ENCODE measurements at places on chromosomes 16 and 17. TPM values are rescaled to one million over a fixed set of nuclear protein-coding genes. Genes with fewer than 3 reads are reported as not detected.
A peak's percentile ranks its signal among the peaks of the same experiment; 100 is the strongest.

DNA sequence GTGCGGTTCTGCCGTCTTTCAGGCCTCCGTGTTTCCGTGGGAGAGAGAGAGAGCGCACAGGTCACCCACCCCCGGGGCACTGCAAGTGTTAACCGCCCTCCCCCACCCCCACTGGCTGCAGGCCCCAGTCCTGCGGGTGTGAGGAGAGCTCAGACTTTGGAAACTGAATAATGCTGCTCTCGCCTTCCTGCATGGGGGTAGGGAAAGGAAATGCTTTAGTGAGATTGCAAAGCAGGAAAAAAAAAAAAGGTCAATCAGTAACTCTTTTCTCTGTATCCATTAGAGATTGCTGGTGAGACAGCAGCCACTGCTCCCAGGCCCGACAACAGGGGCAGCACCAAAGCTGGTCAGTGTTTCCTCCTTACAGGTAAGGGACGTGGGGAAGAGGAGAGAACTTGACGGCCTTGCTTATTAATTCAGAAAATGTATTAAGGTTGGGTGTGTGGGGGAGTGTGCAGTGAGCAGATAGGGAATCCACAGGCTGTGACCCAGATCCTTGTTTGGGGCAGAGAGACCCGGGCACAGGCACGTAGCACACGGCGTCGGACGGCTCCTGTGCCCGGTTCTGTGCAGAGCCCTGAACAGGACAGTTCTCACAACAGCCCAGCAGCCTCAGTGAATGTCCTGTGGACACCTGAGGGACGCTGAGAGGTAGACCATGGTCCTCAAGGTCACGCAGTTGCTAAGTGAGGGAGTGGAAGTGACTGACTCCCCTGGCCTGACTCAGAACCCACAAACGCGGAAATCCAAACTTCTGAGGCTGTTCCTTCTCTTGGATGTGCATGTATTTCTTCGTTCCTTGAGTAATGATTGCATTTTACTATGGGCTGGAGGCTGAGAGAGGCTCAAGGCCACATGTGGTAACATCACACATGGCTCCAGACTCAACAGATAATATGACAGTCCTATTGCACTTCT is 156.5 kb downstream of the FOXL1 start:
- DNase-seq, result no peak

DNA sequence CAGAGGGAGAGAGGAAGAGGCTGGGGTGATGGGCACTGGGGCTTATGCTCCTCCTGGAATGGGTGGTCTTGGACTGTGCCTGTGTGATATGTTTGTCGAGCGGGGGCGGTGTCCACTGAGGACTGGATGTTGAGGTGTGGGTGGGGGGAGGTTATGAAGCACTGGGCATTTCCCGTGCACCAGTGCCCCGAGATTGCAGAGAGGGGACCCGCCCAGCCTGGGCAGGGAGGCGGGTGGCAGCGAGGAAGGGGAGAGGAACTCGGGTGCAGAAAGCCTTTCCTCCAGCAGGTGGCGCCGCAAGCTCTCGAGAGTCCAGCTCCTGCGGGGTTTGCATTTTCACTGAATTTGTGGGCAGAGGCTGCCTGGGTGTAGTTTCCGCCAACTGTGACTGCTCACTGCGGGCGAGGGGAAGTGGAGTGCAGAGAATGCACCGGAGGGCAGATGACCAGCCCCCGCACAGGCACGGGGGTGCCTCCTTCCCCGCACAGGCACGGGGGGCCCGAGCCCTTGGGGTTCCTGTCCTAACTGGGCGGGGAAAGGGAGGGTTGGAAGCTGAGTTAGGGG is 190.6 kb downstream of the SEC14L1 start:
- DNase-seq, result no peak

- no peak for DNase-seq
These were observed 185.4 kb downstream of the ABCC12 start for GRCh38 chr16:47970291-47970931.

GRCh38 chr17:17783116-17783824 is 53.5 kb downstream of the SREBF1 start:
- DNase-seq, result no peak

GRCh38 chr17:59838052-59838916 is 54.5 kb downstream of the TUBD1 start:
- no peak for DNase-seq

- peak; percentile 66 for DNase-seq
These were observed 426.7 kb upstream of the MAF start for GRCh38 chr16:80027007-80027965.

Gene TMEM235
- total RNA-seq, result not detected

- no peak for DNase-seq
These were observed 335.7 kb downstream of the SEC14L1 start for GRCh38 chr17:77476498-77476897.

Gene GPR179
- 0.03 TPM for total RNA-seq

Gene KRTAP3-1
- not detected for total RNA-seq

DNA sequence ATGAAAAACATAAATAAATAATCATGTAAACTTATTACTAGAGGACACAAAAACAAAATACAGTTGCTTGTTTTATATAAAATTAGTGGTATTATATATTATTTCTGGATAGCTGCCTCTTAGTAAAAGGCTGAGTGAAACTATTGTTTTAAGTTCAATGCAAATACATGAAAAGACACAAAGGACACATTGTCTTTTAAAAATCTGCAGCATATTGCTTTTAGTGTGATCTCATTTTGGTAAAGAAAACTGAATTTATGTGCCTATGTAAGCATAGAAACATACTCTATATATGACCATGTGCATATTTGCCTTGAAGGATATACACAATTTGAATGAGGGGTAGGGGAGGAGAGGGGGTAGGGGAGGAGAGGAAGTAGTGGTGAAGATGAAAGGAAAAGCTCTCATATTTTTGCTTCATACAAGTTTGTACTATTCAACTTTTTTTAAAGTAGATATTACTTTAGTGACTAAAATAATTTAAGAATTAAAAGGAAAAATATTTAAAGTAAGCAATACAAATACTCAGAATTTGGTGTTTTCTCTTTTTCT is 5.8 kb downstream of the ABCA10 start:
- no peak for DNase-seq

DNA sequence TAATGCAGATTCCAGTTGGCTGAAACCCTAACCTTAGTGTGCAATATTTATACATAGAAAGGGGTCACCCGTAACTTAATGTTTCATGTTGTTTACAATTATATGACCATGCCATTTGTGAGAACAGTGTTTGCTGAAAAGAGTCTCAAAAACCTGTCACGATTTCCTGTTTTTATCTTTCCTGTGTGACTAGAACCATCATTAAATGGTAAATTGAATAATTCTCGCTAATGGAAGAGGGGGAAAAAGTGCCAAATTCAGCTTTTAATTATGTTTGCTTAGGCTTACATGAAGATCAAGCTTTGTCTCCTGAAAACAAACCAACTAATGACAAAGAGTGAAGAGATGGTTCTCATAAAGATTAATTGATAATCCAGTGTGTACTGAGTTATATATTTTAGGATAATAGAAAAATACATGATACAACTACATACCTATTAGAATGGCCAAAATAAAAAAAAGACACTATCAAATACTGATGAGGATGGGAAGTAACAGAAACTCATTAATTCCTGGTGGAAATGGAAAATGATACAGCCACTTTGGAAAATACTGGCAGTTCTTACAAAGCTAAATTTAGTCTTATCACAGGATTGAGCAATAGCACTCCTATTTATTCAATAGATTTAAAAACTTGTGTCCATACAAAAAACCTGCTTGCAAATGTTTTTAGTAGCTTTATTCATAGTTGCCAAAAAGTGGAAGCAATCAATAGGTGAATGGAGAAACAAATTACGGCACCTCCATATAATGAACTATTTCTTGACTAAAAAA is 141.7 kb downstream of the CDK5R1 start:
- DNase-seq, result no peak

Gene CD300LB
- total RNA-seq, result not detected

- no peak for DNase-seq
These were observed 7.0 kb upstream of the UBE2Z start for GRCh38 chr17:48901241-48901640.

DNA sequence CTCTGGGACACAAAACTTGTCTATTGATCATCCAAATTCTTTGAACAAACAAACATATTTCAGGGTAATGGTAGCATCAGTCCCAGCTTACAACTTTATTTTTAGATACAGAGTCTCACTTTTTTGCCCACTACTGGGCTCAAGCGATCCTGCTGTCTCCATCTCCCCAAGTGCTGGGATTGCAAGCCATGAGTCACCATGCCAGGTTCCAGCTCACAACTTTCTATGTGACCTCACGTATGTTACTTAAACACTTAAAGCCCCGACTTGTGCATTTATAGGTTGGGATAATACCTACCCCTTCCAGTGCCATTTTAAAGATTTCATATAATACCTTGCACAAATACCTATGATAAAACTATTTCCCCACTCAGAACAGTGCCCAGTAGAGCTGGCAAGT is 42.0 kb upstream of the KSR1 start:
- no peak for DNase-seq

GRCh38 chr16:56898847-56899246 is 33.1 kb upstream of the HERPUD1 start:
- DNase-seq, result no peak

Gene IL34
- total RNA-seq, result 5.8 TPM

Gene BCAR1
- total RNA-seq, result 120 TPM

DNA sequence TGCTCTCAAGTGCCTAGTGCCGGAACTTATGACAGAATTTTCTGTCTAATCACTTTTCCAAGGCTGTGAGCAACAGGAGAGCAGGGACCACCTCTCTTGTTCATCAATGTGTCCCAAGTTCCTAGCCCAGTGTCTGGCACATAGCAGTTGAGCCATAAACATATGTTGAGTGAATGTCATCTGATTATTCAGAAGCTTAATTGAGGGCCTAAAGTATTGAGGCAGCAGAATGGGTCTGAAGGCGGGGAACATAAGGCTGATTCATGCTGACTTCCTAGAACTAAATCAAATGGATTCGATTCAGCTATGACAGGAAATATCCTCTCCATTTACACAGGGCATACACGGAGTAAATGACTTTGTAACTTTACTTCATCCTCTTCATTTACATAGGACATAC is 438.0 kb upstream of the ZFHX3 start:
- no peak for DNase-seq

DNA sequence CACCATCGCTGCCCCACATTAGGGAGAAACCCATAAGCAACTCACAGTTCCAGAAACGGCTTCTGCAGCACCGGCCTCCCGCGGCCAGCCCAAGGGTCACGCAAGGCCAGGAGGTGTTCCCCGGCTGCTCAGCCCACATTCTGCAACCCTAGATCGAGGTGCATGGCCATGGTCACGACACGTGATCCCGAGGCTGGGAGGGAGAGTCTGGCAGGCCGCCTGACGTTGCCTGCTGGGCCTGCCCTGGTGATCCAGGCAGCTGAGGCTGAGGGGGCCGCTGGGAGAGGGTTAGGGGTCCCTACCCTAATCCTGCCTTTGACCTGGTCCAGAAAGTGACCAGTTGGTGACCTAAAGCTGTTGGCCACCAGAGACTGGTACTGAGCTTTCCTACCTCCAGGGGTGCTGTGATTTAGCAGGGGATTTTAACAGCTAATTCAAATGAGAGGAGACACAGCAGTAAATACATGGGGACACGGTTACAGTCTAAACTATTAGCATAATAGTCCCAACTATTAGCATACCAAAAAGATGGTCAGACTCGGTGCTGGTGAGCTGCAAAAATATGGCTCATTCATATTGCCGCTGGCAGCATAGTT is 97.4 kb upstream of the CIBAR2 start:
- DNase-seq, result no peak

GRCh38 chr17:41008811-41009210 is at the start of gene KRTAP3-1:
Gene KRTAP3-1, minus strand, starts transcription at chr17:41009128. Its CDS starts 54 bp downstream, at chr17:41009074.
- no peak for DNase-seq

DNA sequence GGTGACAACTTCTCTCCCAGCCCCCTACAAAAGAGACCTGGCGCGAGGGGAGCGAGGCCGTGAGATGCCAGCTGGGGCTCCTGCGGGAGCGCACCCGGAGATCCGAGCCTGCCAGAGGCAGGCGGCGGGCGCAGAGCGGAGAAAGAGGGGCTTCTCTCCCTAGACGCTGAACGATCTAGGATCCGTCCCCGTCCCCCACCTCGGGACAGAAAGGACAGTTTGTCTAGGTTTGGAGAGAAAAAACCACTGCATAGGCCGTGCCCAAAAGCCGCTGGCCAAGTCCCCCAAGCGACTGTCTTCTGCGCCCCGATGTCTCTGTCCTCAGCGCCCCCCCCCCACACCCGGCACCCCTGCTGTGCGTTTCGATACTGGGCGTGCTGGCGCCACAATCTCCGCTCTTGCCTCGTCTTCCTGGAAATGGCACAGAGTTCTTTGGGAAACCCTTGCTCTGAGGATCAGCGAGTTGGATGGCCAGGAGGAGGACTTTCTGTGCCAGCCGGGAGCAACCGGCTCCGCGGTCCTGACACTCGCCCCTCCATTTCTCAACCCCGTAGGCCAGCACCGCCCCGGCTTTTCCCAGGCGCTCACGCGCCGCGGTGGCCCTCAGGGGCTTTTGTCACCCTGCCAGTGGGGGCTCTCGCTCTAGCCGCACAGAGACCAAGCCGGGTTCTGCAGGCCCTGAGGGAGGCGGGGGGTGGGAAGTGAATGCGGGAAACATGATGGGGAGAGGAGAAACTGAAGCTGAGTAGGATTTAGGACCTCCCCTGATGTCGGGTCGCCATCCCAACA is 1.0 kb downstream of the SSTR2 start:
- DNase-seq, result no peak

Gene ZNF629
- 19.2 TPM for total RNA-seq

GRCh38 chr17:83150369-83151055 is 71.1 kb downstream of the METRNL start:
- DNase-seq, result no peak

GRCh38 chr17:60887614-60888028 is 210.0 kb downstream of the BCAS3 start:
- DNase-seq, result no peak

DNA sequence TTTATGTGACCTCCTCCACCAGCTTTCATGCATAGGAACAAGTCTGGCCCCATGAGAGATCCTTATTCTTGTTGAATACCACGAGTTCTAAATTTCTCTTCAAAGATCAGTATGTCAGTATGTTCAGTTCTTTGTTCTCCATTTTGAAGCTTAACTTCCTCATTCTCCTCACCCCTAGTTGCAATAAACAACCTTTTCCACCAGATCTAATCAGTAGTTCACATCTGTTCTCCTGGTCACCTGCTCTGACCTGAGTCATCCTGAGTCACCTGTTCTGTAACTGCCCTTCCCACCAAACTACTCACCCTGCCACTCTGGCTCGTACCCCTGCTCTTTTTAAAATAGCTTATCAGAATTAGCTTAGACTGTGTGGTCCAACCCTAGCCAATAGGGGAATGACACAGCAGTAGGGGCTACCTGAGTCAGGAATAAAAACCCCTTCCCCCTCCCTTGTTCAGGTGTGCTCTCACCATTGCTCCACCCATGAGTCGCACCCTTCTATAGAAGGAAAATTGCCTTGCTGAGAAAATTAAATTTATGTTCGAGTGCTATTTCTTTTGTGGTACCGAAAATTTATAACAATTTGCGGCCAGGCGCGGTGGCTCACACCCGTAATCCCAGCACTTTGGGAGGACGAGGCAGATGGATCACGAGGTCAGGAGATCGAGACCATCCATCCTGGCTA is 94.6 kb downstream of the EMP2 start:
- DNase-seq, result no peak

- no peak for DNase-seq
These were observed 94.9 kb downstream of the TMEM132E start for GRCh38 chr17:34673995-34674890.

GRCh38 chr17:48985436-48986245 is 11.5 kb upstream of the IGF2BP1 start:
- no peak for DNase-seq

- DNase-seq, result no peak
These were observed 1.1 kb downstream of the MT1M start for GRCh38 chr16:56633535-56633934.

GRCh38 chr16:31328322-31329052 is 26.5 kb upstream of the ITGAX start:
- DNase-seq, result no peak

- no peak for DNase-seq
These were observed 18.3 kb downstream of the COQ7 start for GRCh38 chr16:19085679-19086200.
